ENCODE measurements at places on chromosomes 1 and 21.

- H3K27me3 ChIP-seq = no peaks in the 10 kb centered on the region
- no peak overlapping the region for H3K27ac ChIP-seq
- H3K4me3 ChIP-seq = no peak overlapping the region
- H3K36me3 ChIP-seq = no peaks in the 10 kb centered on the region
- DNase-seq = no peak
- peaks cover 7% of the 10 kb centered on the region for H3K4me1 ChIP-seq
Observed at GRCh38 chr1:185674201-185674600, 60.0 kb upstream of the HMCN1 start.

DNA sequence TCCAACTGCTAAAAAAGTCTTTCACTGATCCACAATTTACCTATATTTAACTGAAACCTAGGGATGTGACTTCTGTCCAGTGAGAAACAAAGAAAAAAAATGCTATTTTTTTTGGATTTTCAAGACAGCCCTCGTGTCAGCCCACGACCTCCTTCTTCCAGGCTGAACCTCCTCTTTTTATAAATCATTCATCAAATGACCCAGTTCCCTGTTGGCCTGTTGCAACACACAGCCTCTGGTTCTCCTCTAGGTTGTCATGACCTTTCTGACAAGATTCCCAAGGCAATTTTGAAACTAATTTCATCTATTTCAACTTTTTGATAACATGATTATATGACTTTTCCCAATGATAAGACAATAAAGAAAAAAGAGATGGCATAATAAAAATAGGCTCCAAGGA, 74.6 kb downstream of the PGBD5 start:
- no peaks in the 10 kb centered on the region for H3K4me1 ChIP-seq
- H3K27me3 ChIP-seq = no peaks in the 10 kb centered on the region
- no peaks in the 10 kb centered on the region for H3K36me3 ChIP-seq
- no peak overlapping the region for H3K27ac ChIP-seq

DNA sequence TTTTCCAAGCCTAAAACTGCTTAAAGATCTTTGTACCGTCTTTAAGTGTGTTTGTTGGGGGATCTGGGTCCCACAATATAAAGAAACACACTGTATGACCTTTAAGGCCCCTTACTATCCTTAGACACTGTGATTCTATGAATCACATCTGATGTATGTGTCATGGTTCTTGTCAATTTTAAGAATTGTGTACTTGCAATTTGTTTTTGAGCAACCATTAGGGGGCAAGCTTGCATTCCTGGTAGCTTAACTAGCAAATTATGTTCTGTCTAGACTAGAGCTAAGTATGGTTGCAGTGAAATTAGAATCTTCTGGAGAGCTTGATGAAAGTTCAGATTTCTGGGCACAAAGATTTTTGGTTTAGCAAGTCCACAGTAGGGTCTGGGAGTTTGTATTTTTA, 219.5 kb downstream of the TPR start:
- no peak overlapping the region for H3K4me3 ChIP-seq
- DNase-seq = no peak
- H3K27me3 ChIP-seq = no peaks in the 10 kb centered on the region
- H3K4me1 ChIP-seq = no peaks in the 10 kb centered on the region
- H3K27ac ChIP-seq = no peak overlapping the region

- no peak for DNase-seq
- H3K27me3 ChIP-seq = peaks cover 27% of the 10 kb centered on the region
- peak overlapping the region; percentile 42 for H3K4me3 ChIP-seq
- H3K36me3 ChIP-seq = no peaks in the 10 kb centered on the region
Observed at GRCh38 chr1:32465578-32465933, 684 bp downstream of the ZBTB8B start.

DNA sequence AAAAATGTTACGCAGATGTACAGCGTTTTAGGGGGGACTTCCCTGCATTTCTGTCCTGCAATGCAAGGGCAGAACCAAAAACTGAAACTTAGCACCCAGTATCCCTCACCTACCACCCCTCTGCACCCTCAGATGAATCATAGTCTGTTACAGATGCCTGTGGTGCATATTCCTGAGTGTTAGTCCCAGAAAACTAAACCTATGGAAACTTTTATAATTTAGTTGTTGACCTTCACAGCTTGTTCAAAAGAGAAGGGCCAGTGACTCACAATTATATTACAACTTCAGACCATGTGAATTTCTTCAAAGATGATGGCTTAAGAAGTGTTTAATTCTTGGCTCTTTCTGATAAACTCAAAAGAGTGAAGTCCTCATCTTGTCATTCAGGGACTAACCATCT, 5.8 kb downstream of the PTGER3 start:
- H3K27ac ChIP-seq = no peak overlapping the region
- no peak overlapping the region for H3K4me3 ChIP-seq
- H3K36me3 ChIP-seq = no peaks in the 10 kb centered on the region
- no peak for DNase-seq

- no peaks in the 10 kb centered on the region for H3K27me3 ChIP-seq
- H3K4me3 ChIP-seq = no peak overlapping the region
- no peak overlapping the region for H3K27ac ChIP-seq
- peaks cover 21% of the 10 kb centered on the region for H3K36me3 ChIP-seq
Observed at GRCh38 chr1:223820515-223820858, 25.3 kb downstream of the TP53BP2 start.

DNA sequence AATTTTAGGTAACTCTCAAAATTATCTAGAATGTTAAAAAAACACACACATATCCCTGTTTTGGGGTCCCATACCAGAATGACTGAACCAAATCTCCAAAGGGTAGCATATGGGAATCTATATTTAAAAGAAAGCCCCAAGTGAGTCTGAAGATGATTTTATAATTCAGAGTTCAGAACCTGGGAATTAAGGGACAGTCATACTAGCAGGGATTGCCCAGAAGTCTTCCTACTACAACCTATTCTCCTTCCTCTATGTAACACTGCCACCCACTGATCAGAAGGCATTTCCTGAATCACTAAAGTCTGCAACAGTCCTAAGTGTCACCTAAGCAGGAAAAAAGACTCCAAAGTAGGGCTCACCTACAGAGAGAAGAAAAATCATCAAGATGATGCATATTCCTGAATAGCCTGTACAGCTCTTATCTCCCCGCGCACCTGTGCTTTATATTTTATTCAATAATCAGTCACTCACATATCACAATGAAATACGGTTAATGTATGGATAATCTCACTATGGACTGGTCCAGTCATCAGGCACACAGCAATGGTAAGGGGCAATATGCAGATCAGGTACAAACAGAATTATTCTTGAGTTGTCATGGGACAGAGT, 4.9 kb downstream of the RGS1 start:
- H3K27me3 ChIP-seq = no peaks in the 10 kb centered on the region
- peaks cover 6% of the 10 kb centered on the region for H3K4me1 ChIP-seq
- H3K36me3 ChIP-seq = no peaks in the 10 kb centered on the region
- no peak overlapping the region for H3K4me3 ChIP-seq

- no peaks in the 10 kb centered on the region for H3K27me3 ChIP-seq
- H3K4me1 ChIP-seq = no peaks in the 10 kb centered on the region
- no peak overlapping the region for H3K4me3 ChIP-seq
- H3K36me3 ChIP-seq = no peaks in the 10 kb centered on the region
Observed at GRCh38 chr1:59510249-59510648, 213.4 kb downstream of the FGGY start.

DNA sequence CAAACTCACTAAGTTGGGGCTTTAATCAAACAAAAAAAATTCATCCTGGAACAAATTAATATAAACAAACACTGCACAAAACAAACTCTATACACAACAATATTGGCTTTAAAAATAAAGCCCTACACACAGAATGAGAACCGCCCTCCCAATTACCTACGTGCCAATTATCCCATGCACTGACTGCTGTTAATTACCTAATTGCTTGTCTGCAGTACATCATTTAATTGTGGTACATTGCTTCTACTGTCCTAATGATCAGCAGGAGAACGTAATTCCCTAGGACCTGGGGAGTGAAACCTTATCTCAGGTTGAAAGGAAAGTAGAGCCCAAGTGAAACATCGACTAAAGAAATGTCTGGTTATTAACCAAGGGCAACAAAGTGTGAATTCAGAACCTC, 364.5 kb downstream of the KCNH1 start:
- H3K36me3 ChIP-seq = no peaks in the 10 kb centered on the region
- H3K27ac ChIP-seq = no peak overlapping the region
- peaks cover 3% of the 10 kb centered on the region for H3K27me3 ChIP-seq

DNA sequence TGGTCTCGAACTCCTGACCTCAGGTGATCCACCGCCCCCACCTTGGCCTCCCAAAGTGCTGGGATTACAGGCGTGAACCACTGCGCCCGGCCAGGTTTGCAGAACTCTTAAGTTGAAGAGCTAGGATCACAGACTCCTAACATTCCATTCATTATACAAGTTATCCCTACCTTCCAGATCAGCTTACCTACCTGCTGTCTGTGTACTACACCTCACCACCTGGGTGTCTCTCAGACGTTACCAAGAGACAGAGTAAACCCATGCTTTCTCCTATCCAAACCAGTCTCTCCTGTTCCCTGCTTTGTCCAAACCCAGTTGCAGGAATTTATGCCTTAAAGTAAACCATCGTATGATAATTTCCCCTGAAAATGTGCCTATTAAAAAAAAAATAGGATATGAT, 123.0 kb upstream of the L1TD1 start:
- H3K27ac ChIP-seq = no peak overlapping the region
- no peak for DNase-seq
- no peaks in the 10 kb centered on the region for H3K27me3 ChIP-seq
- H3K4me1 ChIP-seq = no peaks in the 10 kb centered on the region
- no peaks in the 10 kb centered on the region for H3K36me3 ChIP-seq

GRCh38 chr1:210251680-210252490, 19.3 kb downstream of the SERTAD4 start:
- peaks cover 18% of the 10 kb centered on the region for H3K4me1 ChIP-seq
- H3K36me3 ChIP-seq = no peaks in the 10 kb centered on the region
- H3K27me3 ChIP-seq = peaks cover 43% of the 10 kb centered on the region

GRCh38 chr1:17161137-17161740, 42.0 kb upstream of the PADI2 start:
- H3K4me3 ChIP-seq = no peak overlapping the region
- no peak overlapping the region for H3K27ac ChIP-seq
- H3K36me3 ChIP-seq = no peaks in the 10 kb centered on the region
- H3K4me1 ChIP-seq = no peaks in the 10 kb centered on the region
- H3K27me3 ChIP-seq = no peaks in the 10 kb centered on the region
- DNase-seq = no peak

DNA sequence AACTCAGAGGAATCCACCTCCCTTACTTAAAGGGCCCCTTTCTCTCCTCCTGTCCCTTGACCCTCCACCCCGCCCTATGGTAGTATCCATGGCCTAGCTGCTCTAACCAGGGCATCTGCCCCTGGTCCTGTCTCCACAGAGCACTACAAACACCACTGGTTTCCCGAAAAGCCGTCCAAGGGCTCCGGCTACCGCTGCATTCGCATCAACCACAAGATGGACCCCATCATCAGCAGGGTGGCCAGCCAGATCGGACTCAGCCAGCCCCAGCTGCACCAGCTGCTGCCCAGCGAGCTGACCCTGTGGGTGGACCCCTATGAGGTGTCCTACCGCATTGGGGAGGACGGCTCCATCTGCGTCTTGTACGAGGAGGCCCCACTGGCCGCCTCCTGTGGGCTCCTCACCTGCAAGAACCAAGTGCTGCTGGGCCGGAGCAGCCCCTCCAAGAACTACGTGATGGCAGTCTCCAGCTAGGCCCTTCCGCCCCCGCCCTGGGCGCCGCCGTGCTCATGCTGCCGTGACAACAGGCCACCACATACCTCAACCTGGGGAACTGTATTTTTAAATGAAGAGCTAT, 1.7 kb downstream of the BTG2 start:
- H3K27me3 ChIP-seq = no peaks in the 10 kb centered on the region
- peaks cover 42% of the 10 kb centered on the region for H3K4me1 ChIP-seq
- peak overlapping the region; percentile 99 for H3K27ac ChIP-seq
- H3K4me3 ChIP-seq = peak overlapping the region; percentile 71
- peaks cover 45% of the 10 kb centered on the region for H3K36me3 ChIP-seq

GRCh38 chr1:161946071-161946987, 77.3 kb downstream of the OLFML2B start:
- DNase-seq = no peak
- no peak overlapping the region for H3K4me3 ChIP-seq
- H3K36me3 ChIP-seq = peaks cover 11% of the 10 kb centered on the region
- no peaks in the 10 kb centered on the region for H3K4me1 ChIP-seq
- H3K27ac ChIP-seq = no peak overlapping the region
- no peaks in the 10 kb centered on the region for H3K27me3 ChIP-seq

GRCh38 chr1:54348700-54349021, 57.5 kb downstream of the SSBP3 start:
- no peak for DNase-seq
- H3K4me3 ChIP-seq = no peak overlapping the region
- no peaks in the 10 kb centered on the region for H3K36me3 ChIP-seq
- H3K27me3 ChIP-seq = no peaks in the 10 kb centered on the region
- no peak overlapping the region for H3K27ac ChIP-seq

DNA sequence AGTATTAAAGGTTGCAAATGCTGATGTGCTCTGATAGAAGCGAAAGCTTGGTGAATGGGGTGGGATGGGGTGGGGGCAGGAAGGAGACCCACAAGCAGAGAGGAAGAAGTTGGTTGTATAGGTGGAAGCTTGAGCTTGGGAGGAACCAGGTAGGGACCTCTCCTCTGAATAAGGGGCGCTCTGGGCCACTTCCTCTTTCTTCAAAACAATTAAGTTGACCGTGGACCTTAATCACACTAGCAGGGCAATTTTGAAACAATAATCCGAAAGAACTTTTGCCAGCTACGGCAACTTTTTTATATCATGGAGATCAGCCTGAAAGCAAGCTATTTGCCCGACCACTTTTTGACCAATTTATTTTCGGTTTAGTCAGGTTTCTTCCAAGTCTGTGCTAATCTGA, 1.9 kb upstream of the DYRK1A start:
- peaks cover 16% of the 10 kb centered on the region for H3K4me1 ChIP-seq
- H3K36me3 ChIP-seq = no peaks in the 10 kb centered on the region
- H3K27ac ChIP-seq = no peak overlapping the region
- no peaks in the 10 kb centered on the region for H3K27me3 ChIP-seq
- H3K4me3 ChIP-seq = no peak overlapping the region

DNA sequence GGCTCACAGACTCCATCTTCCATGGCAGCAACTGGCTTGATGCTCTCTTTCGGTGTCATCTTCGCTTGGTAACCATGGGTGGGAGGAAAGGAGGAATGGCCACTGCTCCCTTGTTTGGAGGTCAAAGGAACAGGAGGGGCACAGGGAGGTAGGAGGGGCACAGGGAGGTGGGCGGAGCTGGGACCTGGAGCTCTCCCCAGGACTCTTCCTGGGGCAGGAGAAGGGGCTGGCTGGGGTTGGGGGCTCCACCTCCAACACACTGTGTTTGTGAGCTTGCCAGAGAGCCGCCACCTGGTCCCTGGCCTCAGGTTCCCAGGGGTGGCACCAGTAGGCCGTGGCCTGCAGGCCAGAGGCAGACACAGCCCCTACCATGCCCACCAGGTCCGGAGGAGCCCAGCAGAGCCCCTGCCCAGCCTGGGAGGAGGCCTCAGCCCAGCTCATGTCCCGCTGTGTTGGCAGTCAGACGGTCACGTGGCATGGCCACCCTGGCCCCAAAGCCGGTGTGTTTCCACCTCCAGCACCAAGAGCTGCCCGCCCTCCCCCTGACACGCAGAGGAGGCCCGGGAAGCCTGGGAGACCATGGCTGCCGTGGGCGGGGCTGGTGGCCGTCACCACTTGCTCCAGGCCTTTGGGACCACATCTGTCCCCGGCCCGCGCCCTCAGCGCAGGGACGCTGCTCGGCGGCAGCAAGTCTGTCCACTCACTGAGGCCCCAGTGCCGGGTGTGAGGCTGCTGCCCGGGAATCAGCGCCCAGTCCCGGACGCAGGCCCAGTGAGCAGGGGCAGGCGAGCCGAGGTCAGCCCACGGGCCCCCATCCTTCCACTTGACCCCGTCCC, 73.9 kb downstream of the MORN1 start:
- no peaks in the 10 kb centered on the region for H3K36me3 ChIP-seq
- no peak for DNase-seq
- no peak overlapping the region for H3K4me3 ChIP-seq
- no peak overlapping the region for H3K27ac ChIP-seq
